ENCODE measurements at places on chromosomes 3 and 15. TPM values are rescaled to one million over a fixed set of nuclear protein-coding genes. Genes with fewer than 3 reads are reported as not detected.

Gene BOC
- total RNA-seq, result 7.1 TPM

Gene EPHA3
- total RNA-seq, result not detected

Gene FMN1
- 0.70 TPM for total RNA-seq

Gene FSTL1
- total RNA-seq, result 69.0 TPM

Gene LRRC31
- not detected for total RNA-seq

Gene IQSEC1
- total RNA-seq, result 19.5 TPM

Gene SLC27A2
- total RNA-seq, result 32.2 TPM

Gene LDHAL6B
- not detected for total RNA-seq

Gene UBAP1L
- 0.61 TPM for total RNA-seq

Gene NR2E3
- total RNA-seq, result not detected

Gene GPR27
- total RNA-seq, result 2.5 TPM

Gene SLCO2A1
- total RNA-seq, result 0.19 TPM

Gene GOLGA6D
- not detected for total RNA-seq

Gene GOLGA6A
- 0.09 TPM for total RNA-seq

Gene LIPH
- 5.6 TPM for total RNA-seq

Gene BNC1
- 1.2 TPM for total RNA-seq

Gene PAK6
- total RNA-seq, result 0.65 TPM

Gene SPRED1
- total RNA-seq, result 5.7 TPM

Gene CXCR6
- total RNA-seq, result not detected

Gene RIOX2
- 30.3 TPM for total RNA-seq

Gene GRAMD2A
- total RNA-seq, result 0.07 TPM

Gene CFAP161
- not detected for total RNA-seq

Gene QRICH1
- 38.9 TPM for total RNA-seq

Gene HYAL3
- total RNA-seq, result 9.6 TPM

Gene CD200
- total RNA-seq, result not detected
